CD4-positive, alpha-beta memory T cell (primary cell): ENCODE measurements at places on chromosomes 7 and 10.

DNA sequence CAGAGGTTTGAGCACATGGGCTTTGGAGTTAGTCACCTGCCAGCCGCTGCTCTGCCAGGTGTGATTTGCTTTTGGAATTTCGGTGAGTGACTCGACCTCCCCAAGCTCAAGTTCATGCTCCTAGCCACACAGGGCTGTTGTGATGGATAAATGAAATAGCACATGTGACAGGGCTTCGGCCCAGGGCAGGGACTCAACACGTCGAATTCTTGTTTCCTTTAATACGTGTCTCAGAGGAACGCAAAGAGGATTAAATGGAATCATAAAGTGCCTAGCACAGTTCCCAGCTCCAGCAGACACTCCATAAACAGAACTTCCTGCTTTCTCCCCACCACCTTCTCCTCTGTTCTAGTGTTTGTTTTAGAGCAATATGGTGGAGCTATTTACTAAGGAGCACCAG is 88.3 kb upstream of the CHST15 start:
- no peaks in the 10 kb centered on the region for H3K36me3 ChIP-seq
- no peaks in the 10 kb centered on the region for H3K27me3 ChIP-seq
- H3K4me3 ChIP-seq: no peak overlapping the region
- H3K27ac ChIP-seq: no peak overlapping the region
- DNase-seq: no peak

DNA sequence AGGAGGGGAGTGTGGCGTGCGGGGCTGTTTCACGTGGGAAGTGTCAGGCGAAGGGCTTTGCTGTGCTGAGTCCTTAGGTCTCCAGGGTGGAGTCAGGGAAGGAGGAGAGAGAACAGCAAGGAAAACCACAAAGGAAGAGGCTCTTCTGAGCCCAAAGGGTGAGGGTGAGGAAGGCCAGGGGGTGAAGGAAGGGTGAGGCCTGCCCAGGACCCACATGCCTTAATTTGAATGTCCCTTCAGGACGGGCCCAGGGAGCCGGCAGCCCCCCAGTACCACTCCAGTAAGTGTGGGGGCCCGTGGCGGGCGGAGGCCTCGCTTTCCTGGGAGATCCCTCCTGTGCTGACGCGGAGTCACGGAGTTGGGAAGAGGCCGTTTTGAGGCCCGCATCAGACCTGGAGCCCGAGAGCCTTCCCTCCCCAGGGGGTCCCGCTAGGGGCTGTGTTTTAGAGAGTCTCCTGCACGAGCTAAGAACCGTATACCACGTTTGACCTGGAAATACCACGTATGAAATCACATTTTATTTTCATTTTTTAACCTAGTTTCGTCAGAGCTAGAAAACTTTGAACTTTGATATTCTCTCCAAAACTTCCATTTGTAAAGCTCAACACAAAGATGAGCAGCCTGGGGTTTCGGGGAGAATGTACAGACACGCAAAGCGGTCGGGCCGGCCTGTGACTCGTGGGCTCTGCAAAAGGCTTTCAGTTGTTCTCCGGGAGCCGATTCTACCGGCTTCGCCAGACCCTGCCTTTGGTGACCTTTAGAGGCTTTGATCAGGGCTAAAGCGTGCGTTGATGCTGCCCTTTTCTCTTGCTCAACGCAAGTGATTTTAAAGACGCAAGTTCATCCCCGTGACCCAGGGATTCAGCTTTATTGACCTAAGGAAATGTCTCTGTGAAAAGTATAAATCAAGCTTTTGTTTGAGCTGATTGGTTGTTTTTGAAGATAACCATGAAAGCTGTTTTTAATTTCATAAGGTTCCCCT is 23.6 kb upstream of the TTYH3 start:
- H3K27me3 ChIP-seq: no peaks in the 10 kb centered on the region
- no peak overlapping the region for H3K4me3 ChIP-seq
- no peak for DNase-seq

GRCh38 chr7:129431911-129432643 is 2.2 kb upstream of the STRIP2 start:
- no peak for DNase-seq
- H3K27me3 ChIP-seq: no peaks in the 10 kb centered on the region
- H3K4me1 ChIP-seq: peaks cover 17% of the 10 kb centered on the region
- H3K4me3 ChIP-seq: no peak overlapping the region

DNA sequence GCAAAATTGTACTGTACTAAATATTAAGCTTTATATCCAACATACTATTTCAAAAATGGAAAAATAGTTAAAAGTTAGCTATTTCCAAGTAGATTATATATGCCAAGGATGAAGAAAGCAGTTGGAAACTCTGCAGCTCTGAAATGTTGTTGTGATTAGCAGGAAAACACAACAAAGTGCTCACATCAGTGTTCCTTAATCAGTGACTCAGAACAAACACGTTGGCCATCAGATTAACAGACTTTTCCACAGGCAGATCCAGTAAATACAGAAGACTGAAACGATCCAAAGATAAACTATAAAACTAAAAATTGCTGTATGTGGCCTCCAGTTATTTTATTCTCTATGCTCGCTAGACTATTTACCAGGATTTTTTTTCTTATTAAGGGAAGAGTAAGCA is 99.6 kb upstream of the SEMA3D start:
- no peak for DNase-seq
- H3K36me3 ChIP-seq: no peaks in the 10 kb centered on the region
- H3K4me3 ChIP-seq: no peak overlapping the region
- H3K27me3 ChIP-seq: no peaks in the 10 kb centered on the region

- H3K27ac ChIP-seq: no peak overlapping the region
- no peak overlapping the region for H3K4me3 ChIP-seq
- no peaks in the 10 kb centered on the region for H3K36me3 ChIP-seq
- no peaks in the 10 kb centered on the region for H3K27me3 ChIP-seq
Observed at GRCh38 chr7:92802406-92802805, 34.0 kb downstream of the CDK6 start.
